Gastrocnemius medialis (tissue), 4 donors: ENCODE measurements at places on chromosomes 6 and 20.

DNA sequence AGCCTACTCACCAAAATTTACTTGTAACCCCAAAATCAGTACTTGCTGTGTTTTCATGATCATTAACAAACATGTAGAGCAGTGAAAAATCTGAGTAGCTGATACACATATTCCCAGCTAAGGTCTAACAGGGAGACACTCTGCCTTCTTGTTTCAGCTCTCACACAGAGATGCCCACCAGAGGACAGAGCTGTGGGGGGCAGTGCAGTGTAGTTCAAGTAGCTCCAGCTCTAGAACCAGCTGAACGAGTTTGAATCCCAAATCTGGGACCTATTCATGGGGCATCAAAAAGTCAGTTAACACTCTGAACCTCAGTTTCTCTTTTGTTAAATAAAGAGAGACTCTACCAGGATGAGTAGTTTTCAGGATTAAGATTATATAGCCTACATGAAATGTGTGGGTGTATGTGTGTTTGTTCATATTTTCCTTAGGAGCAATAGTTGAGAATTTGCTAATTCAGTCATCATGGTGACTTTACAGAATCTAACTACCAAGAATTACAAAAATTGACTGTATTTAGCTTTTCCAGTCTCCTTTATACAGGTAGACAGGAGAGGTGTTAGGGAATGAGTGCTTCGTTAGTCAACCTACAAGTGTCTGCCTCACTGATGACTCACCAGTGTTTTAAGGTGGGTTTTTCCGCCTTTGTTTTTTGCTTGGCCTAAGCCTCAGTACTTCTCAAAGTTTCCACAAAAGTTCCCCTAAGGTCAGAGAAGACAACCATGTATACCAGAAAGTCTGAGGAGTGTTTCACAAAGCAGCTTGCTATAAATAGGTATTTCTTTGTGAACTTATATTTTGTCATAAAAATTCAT, 164.0 kb upstream of the RUNX2 start:
- no peak for DNase-seq

DNA sequence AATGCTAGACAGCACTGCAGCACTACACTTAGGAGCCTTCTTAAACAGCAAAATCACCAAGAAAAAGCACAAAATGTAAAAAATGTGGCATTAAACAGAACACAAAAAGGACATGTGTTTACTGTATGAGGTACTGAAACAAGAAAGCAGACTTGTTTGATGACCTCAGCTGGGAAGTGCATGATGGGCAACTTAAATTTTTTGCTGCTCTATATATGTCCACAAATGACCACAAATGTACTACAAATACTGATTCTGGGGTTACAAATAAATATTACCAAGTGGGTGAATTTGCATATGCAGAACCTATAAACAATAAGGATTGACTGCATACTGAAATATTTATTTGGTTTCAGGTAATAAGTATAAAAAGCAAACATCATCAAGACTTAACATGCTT, 13.1 kb downstream of the RAB23 start:
- no peak for DNase-seq

DNA sequence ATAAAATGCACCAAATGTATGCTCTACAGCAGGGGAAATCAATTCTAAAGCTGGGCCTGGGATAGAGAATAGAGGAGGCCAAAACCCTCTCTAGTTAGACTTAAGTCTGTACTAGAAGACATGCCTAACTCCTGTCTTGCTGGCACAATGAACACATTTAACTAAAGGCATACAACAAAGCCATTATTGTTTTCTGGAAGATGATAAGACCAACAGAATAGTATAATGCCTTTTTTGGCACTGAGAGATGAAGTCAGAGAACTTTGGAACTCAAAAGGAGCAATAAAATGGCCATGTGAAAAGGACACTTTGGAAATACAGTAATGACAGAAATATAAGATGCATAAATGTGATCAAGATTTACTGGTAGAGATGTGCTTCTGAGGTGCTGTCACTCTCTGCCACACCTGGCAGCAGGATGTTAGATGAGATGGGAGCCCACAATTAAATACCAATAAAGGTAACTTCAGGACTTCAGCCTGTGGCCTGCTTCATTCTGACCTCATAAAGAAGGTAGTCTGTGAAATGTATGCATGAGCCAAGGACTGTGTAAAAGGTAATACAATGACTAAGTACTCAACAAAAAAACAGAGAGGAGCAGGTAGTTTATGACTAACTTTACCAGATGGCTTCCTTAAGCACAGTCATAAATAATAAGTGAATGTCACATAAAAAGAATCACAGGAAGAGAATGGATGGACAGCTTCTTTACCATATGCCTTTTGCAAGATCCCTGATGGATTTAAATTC, 333.4 kb downstream of the BCKDHB start:
- no peak for DNase-seq

- DNase-seq: no peak
Observed at GRCh38 chr6:45479834-45480751, 102.4 kb upstream of the SUPT3H start.

- no peak for DNase-seq
Observed at GRCh38 chr6:98539741-98540140, 294.6 kb upstream of the POU3F2 start.
